ENCODE measurements at places on chromosomes 13 and 19.

DNA sequence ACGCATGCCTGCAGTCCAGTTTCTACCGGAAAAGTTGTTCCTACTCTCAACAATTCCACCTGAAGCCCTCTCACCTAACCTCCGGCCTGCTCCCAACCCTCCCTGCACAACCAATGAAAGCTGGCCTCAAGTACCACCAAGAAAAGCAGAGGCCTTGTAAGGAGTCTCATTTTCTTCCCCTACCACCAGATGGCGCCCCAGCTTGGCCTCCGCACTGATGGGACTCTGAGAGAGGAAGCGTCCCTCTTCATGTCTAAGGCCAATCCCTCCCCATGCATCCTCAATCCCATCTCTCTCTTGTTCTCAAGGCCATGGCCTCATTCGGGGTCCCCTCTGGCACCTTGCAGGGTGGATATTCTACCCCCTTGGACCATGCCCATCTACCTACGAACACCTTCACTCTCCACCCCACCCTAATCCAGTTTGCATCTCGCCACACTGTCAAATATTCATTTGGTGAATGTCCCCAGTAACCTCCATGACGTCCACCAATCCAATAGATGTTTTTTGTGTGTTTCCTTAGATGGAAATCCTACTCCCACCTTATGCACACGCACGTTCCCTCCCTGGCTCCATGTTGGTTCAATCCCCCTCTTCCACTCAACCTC, 412.8 kb downstream of the ZNF536 start:
- DNase-seq, result peak; percentile 85

DNA sequence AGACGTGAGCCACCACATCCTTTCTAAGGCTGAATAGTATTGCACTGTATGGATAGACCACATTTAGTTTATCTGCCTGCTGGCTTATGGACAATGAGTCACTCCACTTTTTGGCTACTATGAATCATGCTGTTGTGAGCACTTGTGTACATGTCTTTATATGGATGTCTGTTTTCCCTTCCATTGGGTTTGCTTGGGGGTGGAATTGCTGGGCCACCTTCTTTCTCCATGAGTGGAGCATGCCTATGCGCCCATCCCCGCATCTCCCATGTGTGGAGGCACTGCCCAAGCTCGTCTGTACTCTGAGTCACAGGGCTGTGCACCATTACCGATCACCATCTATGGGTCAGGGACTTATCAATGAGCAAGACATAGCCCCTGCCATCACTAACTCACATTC, 127.2 kb upstream of the GJB6 start:
- no peak for DNase-seq

DNA sequence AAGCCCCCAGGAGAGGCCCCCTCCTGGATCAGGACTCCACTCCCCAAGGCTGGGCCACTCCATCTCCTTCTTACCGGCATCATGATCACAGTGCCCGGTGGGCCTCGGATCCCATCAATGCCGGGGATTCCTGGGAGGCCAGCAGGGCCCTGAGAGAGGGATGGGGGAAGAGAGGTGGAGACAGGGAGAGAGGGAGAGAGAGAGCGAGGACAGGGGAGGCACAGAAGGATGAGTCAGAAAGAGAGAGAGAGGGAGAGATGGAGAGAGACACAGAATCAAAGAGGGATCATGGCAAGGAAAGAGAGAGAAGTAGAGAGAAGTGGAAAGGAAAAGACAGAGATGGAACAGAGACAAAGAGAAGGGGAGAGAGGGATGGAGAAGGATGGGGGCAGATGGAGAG, 13.8 kb downstream of the COL5A3 start:
- no peak for DNase-seq

DNA sequence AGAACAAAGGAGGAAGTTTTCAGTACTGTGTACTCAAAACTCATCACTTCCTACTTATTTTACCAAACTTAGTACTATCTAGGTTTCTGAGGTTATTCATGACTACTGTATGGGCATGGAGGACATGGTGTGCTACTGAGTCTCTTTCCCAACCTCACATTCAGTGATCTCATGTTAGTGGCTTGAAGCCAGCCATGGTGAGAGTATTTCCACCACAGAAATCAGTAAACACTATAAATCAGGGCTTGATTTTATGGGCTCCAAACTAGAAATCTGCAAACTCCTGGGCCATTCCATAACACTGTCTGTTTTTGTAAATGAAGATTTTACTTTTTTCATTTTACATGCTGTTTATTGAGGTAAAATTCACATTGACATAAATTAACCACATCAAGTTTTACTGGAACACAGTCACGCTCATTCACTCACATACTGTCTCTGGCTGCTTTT, 19.7 kb downstream of the MED26 start:
- no peak for DNase-seq

GRCh38 chr19:56310462-56310861, 4.2 kb downstream of the ZSCAN5A start:
- DNase-seq, result no peak

DNA sequence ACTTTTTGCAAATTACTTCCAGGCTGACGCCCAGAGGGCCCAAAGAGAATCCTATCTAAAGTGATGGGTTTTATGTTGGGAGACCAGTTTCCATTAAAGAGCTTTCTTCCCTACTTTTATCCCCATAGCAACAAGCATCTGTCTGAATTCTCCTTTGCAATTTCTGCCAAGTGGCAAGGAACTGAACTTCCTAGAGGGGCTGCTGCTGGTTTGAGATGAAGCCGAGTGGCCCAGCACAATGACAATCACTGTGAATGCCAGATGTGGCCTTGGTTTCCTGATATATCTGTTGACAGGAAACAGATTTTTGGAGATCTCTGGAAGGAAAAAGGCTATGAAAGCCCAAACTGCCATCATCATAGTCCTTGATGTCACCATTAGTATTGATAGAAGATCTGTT, 198.6 kb downstream of the OXGR1 start:
- DNase-seq, result no peak

GRCh38 chr19:40231544-40232424, 5.3 kb upstream of the CCNP start:
- no peak for DNase-seq

DNA sequence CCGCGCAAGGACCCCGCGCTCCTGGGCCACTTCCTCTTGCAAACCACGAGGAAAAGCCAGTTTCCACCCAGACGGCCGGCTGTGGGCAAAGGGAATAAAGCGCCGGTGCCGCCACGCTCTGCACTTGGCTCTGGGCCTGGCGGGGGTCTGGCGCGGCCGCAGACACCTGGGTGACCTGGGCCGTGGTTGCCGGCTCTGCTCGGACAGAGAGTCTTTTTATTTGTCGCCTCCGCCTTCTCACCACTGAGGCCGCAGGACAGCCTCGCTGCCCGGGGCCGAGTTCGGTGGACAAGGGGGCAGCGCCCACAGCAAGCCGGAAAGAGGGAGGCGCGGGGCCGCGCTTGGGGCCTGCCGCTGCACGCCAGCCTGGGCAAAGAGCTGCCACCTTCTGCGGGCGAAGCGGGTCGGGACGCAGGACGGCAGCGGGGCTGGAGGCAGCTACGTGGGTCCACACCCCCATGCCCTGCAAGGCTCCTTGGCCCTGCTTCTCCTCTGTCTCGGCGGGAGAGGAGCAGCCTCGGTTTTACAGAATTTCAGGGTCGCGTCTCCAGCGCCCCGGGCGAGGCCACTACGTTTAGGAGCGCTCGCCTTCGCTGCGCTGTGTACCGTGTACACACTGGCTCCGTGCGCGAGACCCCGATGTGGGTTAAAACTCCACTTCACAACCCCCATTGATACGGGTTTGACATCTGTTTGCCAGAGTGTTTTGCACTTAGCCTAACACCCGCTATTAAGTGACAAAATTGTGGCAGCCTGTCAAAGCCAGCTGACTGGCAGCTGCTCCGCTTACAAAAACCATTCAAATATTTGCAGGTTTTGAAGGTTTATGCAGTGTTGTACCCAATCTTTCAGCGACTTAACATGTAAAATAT, 13.0 kb upstream of the SOX1 start:
- no peak for DNase-seq

DNA sequence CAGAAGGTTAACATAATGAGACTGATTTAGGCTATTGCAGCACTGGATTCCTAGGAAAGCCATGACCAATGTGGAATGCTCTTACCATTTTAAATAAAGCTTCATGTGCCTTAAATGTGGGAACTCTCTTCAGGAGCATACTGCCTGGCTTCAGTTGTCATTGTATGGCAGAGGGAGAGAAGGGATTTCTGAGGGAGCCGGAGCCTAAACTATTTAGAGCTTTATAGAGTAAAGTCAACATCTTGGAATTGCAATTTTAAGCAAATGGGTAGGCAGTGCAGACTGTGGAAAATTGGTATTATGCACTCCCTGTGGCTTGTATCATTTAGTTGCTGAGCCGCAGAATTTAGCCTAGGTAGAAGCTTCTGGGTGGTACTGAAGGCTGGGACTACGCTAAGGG, 2041.4 kb downstream of the PCDH9 start:
- no peak for DNase-seq

DNA sequence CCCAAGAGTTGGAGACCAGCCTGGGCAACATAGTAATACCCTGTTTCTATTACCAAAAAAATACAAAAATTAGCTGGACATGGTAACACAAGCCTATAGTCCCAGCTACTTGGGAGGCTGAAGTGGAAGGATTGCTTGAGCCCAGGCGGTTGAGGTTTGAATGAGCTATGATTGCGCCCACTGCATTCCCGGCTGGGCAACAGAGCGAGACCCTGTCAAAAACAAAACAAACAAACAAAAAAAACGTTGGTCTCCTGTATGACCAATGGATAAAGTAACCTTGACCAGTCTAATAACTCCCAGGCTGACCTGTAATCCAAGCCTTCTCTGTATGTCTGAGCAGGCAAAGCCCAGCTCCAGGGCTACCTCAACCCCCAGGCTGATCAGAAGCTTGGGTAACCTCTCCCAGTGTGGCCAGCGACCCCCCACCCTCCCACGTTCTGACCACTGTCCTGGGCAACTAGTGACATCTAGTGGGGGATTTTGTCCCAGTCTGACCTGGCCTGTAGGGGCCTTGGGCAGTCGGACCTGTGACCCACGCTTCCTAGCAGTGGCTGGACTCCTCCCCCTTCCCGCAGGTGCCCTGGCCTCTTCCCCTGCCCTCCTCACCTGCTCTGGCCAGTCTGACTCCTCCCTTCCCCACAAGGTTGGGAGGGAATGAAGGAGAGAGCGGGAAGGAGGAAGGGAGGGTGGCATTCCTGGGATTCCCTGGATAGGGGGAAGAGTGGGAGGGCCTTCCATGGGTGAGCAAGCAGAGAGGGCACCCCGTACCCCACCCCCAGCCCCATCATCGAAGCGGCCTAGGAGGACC, 1.0 kb upstream of the BCAM start:
- no peak for DNase-seq

GRCh38 chr19:37172368-37173366, at the start of gene ZNF585A:
ZNF585A (minus strand) TSS chr19:37172695; CDS start chr19:37169910, 2,785 bp downstream.
- DNase-seq, result peak; percentile 96

- peak; percentile 64 for DNase-seq
These were observed 2.1 kb downstream of the POU4F1 start for GRCh38 chr13:78601124-78601873.

DNA sequence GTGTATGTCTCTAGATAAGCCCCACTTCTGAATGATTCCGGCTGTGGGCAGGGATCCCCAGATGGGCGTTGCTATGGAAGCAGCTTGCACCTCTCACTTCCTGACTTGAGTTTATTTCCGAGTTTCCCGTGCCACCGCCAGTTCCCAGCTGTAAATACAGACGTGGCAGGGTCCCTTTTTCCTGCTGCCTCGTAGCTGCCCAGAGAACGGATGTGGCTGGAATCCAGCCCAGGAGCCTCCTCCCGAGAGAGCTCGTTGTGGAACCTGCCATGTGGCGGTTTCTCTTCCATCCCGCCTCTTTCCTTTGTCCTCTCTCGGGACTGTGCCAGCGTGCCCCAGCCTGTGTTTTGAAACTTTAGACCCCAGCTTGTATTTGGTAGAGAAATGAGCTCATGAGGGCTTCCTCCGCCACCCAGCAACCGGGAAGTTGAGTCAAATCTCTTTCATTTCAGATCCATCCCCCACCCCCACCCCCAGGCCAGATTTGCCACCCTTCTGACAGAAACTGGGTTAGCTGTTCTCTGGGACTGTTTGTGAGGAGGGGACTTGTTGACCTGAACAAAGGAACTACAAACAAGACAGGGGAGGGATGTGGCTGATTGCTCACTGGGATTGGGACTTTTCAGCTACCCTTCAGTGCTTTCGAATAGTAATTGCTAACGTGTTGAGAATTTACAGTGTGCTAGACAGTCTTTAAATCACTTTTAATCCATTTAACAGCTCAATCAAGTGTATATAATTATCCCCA, 96.6 kb downstream of the SIPA1L3 start:
- no peak for DNase-seq

GRCh38 chr13:91725646-91726045, 327.2 kb downstream of the GPC5 start:
- no peak for DNase-seq

DNA sequence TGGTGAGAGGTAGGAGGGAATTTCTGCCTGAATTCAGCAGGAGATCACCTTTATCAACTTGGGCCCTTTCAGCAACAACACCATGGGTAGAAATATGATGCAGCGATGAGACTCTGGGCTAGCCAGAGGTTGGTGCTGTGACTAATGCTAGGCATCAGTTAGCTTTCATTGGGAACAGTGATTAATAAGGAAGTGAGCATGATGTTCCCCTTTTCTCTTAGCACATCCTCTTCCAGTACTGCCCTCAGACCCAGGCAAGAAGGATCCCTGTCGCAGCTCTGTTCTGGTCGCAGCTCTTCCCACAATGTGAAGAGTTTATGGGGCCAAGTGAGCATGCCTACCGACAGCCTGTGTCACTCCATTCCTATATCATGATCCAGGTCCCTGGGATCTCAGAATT, 100.5 kb downstream of the FLT1 start:
- no peak for DNase-seq

DNA sequence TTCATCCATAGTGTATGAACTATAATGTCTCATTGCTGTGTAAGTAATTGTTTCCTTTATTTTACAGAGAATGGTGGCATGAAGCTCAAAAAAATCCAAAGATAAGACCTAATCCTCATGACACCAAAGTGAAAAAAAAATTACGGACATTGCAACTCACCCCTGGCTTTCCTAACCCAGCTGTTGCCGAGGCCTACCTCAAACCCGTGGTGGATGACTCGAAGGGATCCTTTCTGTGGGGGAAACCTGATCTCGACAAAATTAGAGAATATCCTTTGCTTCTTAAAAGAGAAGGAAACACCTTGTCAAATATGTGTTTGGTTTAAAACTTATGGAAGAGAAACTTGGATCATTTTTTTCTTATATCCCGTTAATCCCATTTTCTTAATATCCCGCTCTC, 26.3 kb downstream of the ERCC5 start:
- DNase-seq, result no peak

DNA sequence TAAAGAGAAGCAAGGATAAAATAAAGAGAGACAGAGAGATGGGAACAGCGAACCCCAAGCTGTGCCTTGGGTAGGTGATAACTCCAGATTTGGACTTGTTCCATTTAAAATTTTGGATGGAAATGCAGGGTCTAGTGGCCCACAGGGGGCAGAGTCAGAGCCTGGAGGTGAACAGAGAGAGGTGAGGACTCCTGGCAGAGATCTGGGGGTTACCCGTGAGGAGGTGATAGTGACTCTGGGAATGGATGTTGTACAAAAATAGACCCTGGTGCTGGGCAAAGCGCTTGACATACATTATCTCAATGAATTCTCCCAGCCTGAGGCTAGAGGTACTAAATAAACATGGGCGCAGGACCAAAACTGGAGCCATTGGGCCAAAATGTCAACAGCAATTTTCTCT, 14.3 kb upstream of the DHRS12 start:
- no peak for DNase-seq

Data from activated effector memory CD4-positive, alpha-beta T cell treated with anti-CD3 and anti-CD28 coated beads, Interleukin-2, amount 50 U/mL, for 16 hours (primary cell).